NCI-H82 (cell line): ENCODE measurements at places on chromosomes 13 and 19.

- DNase-seq = no peak
Observed at GRCh38 chr13:96252903-96253302, 163.0 kb downstream of the HS6ST3 start.

GRCh38 chr19:30884146-30884812 lies 465.0 kb downstream of the TSHZ3 start:
- DNase-seq = no peak

- peak; percentile 20 for DNase-seq
Observed at GRCh38 chr13:33351319-33351718, 65.8 kb upstream of the STARD13 start.

- peak; percentile 96 for DNase-seq
Observed at GRCh38 chr13:51797664-51798488, 6.1 kb downstream of the DHRS12 start.

DNA sequence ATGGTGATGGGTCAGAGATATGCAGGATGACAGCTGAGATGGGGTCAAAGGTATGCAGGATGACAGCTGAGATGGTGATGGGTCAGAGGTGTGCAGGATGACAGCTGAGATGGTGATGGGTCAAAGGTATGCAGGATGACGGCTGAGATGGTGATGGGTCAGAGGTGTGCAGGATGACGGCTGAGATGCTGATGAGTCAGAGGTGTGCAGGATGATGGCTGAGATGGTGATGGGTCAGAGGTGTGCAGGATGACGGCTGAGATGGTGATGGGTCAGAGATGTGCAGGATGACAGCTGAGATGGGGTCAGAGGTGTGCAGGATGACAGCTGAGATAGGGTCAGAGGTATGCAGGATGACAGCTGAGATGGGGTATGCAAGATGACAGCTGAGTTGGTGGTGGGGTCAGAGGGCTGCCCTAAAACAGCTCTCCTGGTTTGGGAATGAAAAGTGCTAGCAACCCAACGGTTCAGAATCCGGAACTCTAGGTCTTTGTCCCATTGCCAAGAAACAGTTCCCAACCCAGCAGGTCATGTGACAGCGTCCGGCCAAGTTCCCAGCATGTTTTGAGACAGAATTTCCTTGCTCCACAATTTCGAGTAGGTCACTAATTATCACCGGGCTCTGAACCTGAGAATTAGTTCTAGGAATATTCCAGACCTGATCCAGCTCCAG lies 3.2 kb downstream of the SELENOW start:
- no peak for DNase-seq

- no peak for DNase-seq
Observed at GRCh38 chr19:35727053-35727955, 9.5 kb downstream of the KMT2B start.

GRCh38 chr13:30705680-30706079 lies 29.7 kb upstream of the ALOX5AP start:
- DNase-seq = no peak

DNA sequence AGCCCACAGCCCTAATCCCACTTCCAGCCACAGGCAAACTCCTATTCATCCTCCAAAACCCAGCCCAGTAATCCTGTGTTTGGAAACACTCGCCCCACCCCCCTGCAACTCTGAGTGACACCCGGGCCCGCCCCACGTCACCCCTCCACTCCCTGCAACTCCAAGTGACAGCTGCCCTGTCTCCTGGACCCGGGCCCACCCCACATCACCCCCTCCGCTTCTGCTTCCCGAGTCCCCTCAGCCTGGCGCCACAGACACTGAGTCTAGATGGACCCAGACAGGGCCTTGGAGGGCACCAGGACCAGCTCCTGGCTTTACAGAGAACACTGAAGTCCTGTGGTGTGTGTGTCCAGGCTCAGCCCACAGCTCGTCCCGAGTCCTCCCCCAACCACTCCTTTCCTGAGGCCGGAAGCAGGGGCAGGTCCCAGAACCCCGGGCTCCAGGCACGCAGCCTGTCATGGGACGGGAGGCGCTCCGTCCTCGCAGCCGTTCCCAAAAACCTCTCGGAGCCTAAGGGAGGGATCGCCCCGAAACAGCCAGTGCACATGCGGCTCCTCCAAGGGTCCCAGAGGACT lies 7.7 kb downstream of the REXO1 start:
- DNase-seq = no peak

DNA sequence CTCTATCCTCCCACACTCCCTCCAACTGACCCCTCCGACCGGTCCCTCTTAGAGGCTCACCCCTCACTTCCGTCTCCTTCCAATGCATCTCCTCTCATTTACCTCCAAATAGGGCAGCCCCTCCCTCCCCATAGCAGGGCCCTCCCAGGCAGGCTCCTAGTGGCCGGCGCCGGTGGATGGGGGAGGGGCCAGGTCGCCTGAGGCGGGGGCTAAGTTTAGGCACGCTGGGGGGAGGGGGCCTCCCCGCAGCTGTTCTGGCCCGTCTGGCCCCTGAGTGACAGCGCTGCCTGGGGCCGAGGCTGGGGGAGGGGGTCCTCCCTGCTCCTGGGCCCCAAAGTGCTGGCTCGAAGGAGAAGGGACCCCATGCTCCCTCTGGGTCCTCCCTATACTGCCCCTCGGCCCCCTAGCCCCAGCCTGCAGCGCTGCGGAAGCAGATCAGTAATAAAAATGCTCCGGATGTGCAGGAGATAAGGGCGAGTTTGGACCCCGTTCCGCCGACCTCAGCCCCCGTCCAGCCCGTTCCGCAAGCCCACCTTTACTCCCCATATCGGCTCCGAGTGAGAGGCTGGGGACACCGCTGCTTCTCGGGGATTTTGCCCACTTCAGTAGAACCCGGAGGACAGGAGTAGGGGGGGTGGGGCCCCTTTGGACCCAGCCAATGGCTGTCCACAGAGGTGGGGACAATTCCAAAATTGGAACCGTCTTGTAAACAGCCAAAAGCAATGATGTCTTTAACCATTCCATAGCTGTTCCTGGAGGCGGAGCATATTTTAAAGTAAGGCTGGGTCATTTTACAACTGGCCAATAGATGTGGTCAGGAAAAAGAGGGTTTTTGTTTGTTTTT lies 4.0 kb downstream of the RTN2 start:
- DNase-seq = peak; percentile 94

DNA sequence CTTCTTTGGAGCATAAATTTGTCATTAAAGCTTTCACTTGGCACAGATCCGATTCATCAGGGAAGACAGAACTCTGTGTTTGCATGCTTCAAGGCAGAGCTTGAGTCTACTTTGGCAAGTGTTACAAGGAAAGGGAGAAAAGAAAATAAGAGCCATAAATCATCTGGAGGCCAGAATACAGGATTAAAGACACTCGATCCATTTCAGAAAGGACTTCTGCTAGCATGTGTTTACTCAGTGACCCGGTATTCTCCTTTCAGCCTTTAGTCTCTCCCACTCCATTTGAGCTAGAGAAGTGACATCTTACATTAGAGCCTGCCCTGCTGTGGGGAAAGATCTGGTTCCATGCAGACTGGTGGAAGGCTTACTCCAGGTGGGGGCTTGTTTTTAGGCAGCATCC lies 306.4 kb downstream of the KLF5 start:
- peak; percentile 74 for DNase-seq

- DNase-seq = no peak
Observed at GRCh38 chr13:90014038-90014437, 1333.4 kb upstream of the MIR17HG start.

- DNase-seq = no peak
Observed at GRCh38 chr13:66700117-66700601, 530.0 kb downstream of the PCDH9 start.

- no peak for DNase-seq
Observed at GRCh38 chr13:24625870-24626849, 54.0 kb upstream of the ATP12A start.

DNA sequence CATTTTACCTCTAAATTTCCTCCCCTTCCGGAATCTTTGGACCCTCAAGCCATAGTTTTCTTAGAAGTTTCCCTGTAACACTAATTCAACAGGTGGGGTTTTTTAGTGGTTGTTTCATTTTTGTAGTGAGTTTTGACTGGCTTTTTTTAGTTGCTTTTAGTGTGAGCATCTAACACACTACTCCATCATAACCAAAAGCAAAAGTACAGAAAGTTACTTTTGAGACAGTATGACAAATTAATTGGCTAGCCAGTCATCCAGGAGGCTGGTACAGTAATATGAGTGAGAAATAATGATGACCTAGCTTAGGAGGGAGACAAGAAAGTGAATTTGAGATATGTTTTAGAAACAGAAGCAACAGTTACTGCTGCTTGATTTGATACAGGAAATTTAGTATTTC lies 71.5 kb downstream of the DNAJC15 start:
- no peak for DNase-seq

GRCh38 chr13:51534041-51534817 lies 50.0 kb upstream of the WDFY2 start:
- DNase-seq = no peak

GRCh38 chr19:38959618-38960017 lies 15.9 kb downstream of the FBXO17 start:
- DNase-seq = no peak

GRCh38 chr19:42191330-42191729 lies 26.1 kb downstream of the DEDD2 start:
- DNase-seq = no peak

- no peak for DNase-seq
Observed at GRCh38 chr13:24042710-24043440, 117.6 kb upstream of the SPATA13 start.

- no peak for DNase-seq
Observed at GRCh38 chr13:40026174-40026585, 370.7 kb downstream of the COG6 start.

- DNase-seq = no peak
Observed at GRCh38 chr19:7916955-7917266, 2.3 kb downstream of the TGFBR3L start.

DNA sequence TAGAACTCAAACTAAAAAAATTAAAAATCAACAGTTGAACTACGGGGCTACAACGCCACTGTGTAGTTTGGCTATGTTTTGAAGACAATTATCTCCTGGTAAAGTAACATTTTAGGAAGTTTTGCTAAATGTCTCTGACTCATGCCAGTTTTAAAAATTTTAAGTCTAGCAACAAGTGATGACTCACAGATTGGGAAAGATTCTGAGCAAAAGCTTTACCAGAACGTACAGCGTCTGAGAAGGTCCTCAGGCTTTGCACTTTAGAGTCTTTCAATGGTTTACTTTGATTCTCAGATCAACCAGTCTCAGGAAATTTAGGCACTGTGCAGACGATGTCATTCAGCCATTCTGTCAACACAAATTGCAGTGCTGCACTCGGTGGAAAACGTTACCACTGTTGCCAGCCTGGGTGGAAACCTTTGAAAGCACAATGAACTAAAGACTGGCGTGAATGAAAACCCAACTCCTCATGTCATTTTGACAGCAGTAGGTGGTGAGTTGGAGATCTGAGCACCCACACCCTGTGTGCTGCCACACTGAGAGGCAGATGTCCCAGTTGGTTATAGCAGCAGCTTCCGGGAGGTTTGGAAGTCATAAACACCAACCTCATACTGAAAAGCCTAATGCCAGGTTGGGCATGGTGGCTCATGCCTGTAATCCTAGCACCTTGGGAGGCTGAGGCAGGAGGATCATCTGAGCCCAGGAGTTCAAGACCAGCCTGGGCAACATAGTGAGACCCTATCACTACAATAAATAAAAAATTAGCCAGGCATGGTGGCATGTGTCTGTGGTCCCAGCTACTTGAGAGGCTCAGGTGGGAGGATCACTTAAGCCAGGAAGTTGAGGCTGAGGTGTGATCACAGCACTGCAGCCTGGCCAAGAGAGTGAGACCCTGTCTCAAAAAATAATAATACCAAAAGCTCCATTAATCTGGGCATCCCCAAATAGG lies 6.3 kb upstream of the WTIP start:
- no peak for DNase-seq

DNA sequence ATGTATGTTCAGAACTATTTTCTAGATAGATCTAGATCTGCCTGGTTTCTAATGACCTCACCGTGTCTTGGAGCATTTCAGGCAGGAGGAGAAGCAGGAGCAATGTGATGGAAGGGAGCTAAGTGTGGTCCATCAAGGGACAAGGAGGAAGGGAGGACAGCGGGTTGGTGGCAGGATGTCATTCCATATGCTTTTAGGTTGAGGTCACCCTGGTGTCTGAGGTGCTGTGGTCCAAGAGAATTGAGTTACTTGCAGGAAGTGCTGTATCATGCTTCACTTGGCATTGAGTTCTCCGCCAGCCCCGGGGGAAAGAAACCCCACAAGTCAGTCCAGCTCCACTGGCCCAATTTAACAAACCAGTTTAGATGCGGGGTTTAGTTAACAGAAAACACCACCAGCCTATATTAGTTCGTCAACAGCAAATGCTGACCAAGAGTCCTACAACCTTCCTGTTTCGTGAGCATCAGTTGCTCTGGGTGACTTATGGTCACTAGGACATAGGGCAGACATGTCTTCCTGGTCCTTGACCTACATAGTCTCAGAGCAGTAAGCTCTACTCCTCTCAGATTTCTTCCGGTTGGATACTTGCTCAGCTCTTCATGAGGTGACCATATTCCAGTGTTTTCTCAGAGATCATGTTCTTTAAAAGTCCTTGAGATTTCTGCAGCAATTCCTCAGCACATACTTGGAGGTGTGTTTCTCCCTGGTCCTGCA lies 79.4 kb downstream of the MBNL2 start:
- DNase-seq = no peak

- DNase-seq = no peak
Observed at GRCh38 chr13:39957868-39958677, 302.6 kb downstream of the COG6 start.

GRCh38 chr13:111549464-111549863 lies 229.0 kb downstream of the TEX29 start:
- DNase-seq = no peak

DNA sequence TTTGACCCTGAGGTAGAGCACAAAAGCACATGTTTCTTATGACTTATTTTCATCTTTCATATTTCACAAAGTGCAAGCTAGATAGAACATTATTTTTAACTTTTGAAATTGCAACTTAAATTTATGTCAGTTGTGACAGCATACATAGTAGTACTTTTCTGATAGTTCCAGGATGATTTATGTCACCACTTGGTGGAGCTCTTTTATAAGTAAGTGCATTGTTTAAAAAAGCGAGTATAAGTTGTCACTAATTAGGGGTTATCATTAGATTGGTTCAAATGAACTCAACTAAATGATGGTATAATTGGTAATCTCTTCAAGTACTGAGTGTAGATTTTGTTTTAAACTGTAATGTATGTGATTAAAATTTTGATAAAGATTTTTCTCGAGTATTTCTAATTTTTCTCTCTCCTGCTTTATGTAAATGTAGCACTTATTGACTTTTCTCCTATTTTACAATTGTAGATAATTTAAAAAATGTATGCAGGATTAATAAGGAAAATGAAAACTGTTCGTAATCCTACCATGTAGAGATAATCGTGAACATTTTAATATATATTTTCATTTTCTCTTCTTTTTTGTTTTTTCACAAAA lies 31.1 kb downstream of the RB1 start:
- peak; percentile 52 for DNase-seq

- no peak for DNase-seq
Observed at GRCh38 chr13:36769126-36769525, 49.9 kb upstream of the RFXAP start.

DNA sequence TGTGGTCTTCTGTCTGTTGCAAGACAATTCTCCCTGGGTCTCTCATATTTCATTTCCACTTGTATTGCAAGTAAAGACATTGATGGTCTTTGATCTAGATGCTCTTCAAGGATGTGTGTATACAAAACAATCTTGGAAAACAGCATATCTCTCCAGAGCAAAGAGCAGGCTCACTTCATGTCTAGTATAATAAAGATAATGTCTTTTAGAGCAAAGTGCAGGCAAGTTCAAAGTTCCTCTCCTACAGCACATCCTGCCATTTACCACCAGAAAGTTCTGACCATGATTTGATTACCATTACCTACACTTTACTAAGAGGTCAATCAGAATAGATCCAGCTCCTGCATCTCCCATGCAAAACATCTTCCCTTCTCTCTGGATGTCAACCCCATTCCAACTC lies 162.8 kb downstream of the DIAPH3 start:
- no peak for DNase-seq

GRCh38 chr13:39876258-39876657 lies 220.8 kb downstream of the COG6 start:
- peak; percentile 77 for DNase-seq
